Stimulated activated CD8-positive, alpha-beta memory T cell treated with anti-CD3 and anti-CD28 coated beads, Interleukin-7, amount 100 ng/mL, for 4 hours (primary cell): ENCODE measurements at places on chromosomes 12 and 14.
A peak's percentile ranks its signal among the peaks of the same experiment; 100 is the strongest.

- DNase-seq = no peak
Observed at GRCh38 chr12:93968536-93969285, 179.7 kb upstream of the PLXNC1 start.

GRCh38 chr12:30814295-30814655 lies 59.5 kb upstream of the CAPRIN2 start:
- DNase-seq = no peak

DNA sequence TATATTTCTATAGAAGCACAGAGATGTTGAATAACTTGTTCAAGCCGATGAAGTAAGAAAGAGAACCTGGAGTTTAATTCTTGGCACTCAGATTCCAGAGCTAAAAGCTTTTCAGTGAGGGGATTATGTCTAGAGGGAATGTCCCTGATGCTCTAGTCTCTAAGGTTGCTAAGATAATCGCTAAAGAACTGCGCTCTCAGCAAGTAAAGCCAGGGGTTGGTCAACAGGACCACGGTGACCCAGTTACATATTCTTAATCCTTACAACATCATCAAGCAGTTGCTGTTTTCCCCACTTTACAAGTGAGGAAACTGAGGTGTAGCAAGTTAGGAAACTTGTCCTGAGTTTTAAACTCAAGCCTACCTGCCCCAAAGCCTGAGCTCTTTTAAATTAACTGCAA lies 110.8 kb downstream of the DAD1 start:
- no peak for DNase-seq

- DNase-seq = peak; percentile 57
Observed at GRCh38 chr12:124921200-124922031, 7.0 kb upstream of the UBC start.

DNA sequence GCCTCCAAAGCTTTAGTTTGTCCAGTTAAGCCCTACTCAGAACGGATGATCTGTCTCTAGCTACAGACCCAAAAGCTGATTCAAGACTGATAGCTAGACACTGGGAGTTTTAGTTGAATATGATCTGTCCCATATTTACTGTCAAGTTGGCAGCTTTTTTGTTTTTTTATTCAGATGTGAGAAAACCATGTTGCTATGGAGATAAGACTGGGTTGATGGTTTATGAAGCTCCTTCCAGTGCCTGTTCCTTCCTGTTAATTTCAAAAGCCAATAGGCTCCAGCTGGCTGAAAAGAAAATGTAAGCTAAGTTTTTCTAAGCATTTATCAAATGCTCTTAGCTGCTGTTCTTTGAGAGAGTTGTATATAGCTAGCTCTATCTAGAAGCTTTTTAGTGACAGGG lies 4.7 kb downstream of the DYNLL1 start:
- DNase-seq = no peak

GRCh38 chr12:131035245-131035681 lies 81.6 kb downstream of the ADGRD1 start:
- no peak for DNase-seq

DNA sequence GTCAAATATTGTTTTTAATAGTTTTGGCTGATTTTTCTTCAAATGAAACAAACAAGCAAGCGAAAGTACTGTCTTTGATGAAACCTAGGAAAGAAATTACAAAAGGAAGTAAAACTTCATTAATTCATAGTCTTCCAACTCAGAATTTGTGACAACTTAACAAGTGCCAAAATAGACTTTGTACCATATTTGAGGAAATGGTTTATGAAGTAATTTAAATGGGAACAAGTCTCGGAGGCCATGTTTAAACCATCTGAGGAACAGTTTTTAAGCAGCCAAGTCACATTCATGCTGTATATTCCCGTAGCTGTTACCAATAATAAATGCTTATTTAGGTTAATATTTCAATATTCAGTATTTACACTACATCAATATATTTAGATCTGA lies 745 bp upstream of the ARHGDIB start:
- no peak for DNase-seq

GRCh38 chr12:78018171-78018910 lies 187.6 kb downstream of the NAV3 start:
- DNase-seq = no peak

DNA sequence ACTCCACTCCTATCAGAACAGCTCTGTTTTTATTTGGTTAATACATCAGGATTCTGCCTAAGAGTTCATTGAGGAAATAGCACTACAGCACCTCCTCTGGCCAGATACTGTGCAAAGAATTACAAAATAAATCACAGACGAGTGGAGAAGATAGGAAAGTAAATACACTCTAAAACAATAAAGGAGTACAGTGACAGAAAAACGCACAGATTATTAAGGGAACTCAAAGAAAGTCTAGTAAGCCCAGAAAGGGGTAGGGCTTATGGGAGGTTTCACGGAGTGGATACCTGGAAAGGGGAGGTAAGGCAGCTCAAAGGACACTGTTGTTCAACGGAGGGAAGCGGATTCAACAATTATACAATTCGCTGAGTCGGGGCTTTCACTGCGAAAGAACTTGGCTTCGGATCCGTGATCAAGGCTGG lies 5.5 kb downstream of the OR10AD1 start:
- DNase-seq = no peak

- no peak for DNase-seq
Observed at GRCh38 chr12:49832836-49833421, 4.7 kb upstream of the NCKAP5L start.
